ENCODE measurements at places on chromosomes 3 and 15.
A peak's percentile ranks its signal among the peaks of the same experiment; 100 is the strongest.

DNA sequence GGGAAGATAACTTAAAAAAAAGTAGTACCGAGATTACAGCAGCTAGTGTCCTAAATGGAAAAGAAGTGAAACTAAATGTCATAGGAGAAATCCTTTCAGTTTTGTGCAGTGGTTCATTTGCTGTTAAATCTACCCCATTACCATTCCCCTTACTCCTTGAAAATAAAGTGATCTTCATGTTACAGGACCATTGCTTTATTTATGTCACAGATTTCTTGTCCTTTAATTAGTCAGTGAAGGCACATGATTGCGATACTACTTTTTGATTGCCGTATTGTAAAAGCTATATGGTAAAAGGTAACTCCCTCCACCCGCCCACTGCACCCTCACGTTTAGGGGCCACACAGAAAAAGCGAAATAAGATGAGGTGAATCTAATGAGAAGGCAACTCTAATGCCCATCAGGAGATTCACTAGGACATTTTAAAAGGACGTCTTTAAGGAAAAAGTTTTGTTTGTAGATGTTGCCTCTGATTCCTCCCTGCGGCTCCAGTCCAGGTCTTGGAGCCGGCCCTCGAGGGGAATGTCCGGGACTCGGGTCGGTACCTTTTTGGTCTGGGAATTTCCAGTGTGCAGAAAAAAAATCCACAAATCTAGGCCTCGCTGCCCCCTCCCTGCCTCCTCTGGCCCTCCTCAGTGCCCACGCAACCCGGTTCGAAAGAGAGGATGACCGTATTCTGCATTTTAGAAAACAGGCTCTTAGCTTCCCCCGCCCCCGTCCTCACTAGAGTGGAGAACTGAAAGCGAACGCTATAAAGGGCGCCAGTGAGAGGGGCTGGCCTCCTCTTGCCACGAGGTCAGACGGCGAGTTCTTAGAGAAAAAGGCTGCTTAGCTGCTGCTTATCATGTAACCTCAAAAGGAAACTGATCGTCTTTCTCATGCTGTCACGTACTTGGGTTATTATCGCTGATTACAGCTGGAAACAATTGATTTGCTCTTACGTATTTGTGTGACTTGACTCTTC is 21.8 kb upstream of the NFKBIZ start:
- DNase-seq: peak; percentile 80

DNA sequence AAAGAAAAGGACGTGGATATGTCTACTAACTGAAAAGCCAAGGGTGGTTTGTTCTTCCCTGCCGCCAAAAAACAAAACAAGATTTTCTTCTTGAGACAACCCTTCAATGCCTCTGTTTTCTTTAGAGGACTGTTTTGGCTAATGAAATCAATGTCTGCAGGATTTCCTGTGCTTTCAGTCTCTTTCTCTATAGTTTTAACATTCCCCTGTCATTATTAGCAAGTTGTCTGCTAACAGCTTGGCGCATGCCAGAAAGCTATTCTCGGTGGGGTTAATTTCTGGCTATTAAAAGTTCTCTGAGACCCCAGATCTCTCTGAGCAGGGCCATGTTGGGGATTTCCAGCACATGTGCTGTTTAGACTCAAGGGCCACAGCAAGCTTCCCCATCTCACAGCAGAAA is 56.7 kb downstream of the ITPR1 start:
- no peak for DNase-seq

GRCh38 chr15:52499506-52499905 is 29.2 kb downstream of the MYO5A start:
- no peak for DNase-seq

DNA sequence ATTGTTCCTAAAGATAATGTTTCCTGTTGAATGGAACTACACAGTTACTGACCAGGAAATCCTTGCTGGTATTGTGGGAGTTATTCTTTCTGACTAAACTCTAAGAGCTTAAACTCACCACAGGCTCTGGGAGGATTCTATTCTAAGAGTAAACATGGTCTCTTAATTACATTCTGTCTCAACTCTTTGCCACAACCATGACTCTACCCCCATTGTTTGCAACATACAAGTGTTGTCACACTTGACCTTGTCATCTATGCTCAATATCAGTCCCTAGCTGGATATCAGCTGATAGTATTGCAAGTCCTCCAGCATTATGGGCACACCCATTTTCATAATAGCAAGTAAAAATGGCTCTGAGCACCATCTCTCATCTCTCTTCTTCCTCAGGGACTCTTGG is 29.6 kb upstream of the SECISBP2L start:
- peak; percentile 13 for DNase-seq

GRCh38 chr15:79418693-79419279 is 13.3 kb upstream of the MINAR1 start:
- peak; percentile 58 for DNase-seq

DNA sequence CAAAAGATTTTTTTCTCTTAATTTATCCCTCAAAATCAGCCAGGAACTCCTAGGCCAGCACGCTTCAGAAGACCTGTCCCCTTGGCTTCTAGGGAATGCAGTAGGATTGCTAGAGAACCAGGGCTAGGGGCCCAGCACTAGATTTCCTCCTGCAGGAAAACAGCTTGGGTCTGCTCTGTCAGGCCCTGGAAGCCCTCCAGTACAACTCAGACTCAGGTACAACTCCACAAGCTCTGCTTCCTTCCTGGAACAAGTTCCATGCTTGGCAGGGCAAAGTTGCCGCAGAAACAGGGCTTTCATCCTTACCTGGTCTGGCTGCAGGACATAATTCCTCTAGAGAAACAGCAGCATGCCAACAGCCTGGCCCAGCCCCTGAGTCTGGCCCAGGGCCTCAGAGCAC is 96.1 kb upstream of the CTNNB1 start:
- no peak for DNase-seq

- DNase-seq: no peak
Measured at GRCh38 chr3:64422192-64422591, 196.9 kb upstream of the PRICKLE2 start.
